ENCODE measurements at places on chromosomes 1 and 21.

DNA sequence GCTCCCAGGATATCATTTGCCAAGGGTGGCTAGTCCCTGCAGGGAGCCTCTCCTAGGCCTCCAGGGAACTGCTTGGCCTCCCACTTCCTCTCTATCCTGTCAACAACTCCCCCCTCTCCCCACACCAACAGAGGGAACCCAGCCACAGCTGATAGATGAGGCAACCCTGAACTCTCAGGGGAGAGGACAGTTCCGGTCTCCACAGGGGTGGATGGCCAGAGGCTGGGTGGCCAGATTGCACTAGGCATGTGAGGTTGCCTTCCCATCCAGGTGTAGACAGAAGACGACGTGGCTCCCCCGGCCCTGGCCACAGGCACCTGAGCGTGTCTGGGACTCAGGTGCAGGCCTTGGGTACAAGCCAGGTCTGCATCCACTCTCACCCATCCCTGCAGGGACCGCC lies 53.3 kb downstream of the TOR1AIP2 start:
- DNase-seq = no peak

DNA sequence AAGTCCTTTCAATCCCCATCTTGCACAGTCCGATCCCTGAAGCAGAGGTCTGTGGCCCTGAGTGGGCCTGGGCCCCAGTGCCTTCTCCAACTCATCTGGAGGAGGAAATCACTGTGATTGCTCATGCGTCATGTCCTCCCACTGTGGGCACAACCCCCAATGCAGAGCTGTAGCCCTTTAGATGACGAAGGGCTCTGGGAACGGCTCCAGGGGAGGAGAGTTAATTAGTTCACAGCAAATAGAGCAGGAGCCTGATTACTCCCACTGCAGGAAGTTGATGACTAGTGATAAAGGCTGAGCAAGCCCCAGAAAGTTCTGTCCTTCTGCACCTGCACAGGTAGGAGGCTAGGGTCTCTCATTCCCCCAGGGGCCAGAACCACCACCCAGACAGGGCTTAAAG lies 111.5 kb downstream of the CCDC185 start:
- no peak for DNase-seq

- no peak for DNase-seq
These were observed 118.2 kb upstream of the OLIG2 start for GRCh38 chr21:32907521-32907920.

DNA sequence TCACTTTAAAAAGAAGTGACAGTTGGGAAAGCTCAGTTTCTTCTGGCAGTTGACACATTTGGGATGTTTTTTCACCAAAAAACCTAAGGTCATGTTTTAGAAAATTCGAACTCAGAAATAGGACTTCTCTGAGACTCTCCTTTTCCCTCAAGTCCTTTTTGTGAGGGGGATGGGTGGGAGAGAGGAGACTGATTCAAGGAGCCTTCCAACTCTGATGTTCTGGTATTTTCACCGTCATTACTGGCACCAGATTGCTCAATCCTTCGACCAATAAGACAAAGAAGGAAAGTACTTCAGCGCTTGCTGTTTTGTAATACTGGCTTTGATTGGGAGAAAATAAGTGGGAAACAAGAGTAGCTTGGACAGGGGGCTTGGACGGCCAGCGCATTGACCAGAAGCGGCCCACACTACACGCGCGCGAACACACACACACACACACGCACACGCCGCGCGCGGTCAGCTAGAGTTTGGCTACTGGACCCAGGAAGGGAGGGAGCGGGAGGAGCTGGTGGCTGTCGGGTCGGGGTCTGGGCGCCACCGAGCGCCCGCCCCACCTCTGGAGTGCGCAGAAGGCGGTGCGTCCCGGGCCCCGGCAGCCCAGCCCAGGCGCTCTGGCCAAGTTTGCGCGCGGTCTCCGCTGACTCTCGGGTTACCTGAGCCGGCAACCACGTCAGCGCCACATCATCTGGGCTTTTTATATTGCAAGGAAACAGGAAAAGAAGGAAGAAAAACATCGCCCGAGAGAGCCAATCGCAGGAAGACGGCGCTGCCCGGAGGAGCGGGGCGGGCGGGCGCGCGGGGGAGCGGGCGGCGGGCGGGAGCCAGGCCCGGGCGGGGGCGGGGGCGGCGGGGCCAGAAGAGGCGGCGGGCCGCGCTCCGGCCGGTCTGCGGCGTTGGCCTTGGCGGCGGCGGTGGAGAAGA lies at the start of gene KCNK1:
Gene KCNK1, plus strand, starts transcription at position 855 of the 921 bp plus-strand sequence. Its CDS starts 66 bp downstream, at position 921.
- peak; percentile 76 for DNase-seq

- no peak for DNase-seq
These were observed 29.2 kb upstream of the PDE9A start for GRCh38 chr21:42624095-42624790.

GRCh38 chr1:49356594-49356993 lies 579.9 kb upstream of the BEND5 start:
- DNase-seq = no peak

DNA sequence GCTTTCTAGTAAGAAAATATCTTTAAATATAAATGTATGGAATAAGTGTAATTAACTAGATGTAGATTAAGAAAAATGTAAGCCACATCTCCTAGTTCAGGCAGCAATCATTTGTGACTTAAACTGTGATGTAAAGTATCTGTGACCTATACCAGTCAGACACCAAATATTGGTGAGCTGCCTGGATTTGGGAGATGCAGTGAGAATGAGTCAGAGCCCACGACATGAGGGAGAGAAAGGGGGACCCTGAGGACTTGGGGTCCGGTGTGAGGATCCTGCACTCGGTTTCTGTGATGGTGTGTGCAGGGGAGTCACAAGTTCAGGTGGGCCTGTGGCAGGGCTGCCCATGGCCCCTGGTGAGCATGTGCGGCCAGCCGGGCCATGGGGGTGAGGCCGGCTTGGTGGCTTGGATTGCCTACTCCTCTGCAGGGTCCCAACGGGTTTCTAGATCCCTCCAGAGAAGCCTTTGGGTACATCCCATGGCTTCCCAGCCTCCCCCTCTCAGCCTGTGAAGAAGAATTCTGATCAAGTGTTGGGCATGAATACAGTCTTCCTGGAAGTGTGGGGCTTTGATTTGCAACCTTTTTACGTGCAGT lies 19.0 kb upstream of the ABCG1 start:
- no peak for DNase-seq

DNA sequence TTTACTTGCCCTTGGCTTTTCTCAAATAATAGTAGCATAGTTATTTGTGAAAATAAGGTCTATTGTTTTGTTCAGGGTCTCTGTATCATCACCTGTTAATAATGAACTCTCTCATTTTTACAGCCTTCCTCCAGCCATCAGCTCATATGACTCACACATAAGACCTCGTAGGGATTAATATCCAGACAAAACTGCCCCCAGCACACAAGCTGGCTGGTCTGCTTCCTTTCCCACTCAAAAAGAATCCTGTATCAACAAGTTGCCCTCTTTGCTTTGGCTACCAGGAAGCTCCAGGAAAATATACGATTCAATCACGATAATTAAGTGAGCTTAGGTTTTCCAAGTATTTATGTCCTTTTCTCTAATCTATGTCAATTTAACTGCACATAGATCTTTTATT lies 119.2 kb downstream of the DMRTB1 start:
- no peak for DNase-seq

- DNase-seq = no peak
These were observed 297.3 kb downstream of the NFIA start for GRCh38 chr1:61379693-61380092.

DNA sequence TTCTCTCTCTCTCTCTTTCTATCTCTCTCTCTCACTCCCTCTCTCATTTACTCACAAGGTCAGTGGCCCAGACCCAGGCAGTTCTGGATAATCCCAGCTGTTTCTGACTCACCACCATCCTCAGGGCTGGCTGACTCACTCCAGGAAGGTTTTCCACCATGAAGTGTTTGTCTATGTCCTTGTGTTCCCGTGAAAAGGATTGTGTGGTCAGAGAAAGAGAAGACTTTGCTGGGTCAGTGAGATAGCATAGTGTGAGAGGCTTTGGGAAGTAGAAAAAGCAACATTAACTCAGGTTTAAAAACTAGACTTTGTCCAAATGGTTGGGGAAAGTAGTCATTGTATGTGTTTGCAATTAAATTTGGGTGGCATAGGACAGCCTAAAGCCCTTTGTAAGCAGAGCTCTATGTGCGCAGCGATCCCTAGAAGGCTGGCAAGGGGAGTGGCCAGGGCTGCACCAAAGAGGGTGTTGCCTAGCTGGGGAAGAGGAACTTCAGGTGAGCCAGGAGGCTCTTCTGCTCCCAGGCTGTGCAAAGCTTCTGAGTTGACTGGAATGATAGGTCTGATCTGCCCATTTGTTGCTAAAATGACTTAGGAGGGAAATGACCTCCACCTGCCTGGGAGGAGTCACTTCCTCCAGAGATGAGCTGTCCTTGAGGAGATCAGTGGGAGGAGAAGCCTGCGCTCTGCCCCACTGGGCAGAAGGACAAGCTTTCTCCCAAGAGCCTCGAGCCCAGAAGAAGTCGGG lies 4.9 kb upstream of the CAPN2 start:
- DNase-seq = peak; percentile 33

GRCh38 chr1:108600504-108600903 lies 40.6 kb downstream of the EEIG2 start:
- DNase-seq = no peak

DNA sequence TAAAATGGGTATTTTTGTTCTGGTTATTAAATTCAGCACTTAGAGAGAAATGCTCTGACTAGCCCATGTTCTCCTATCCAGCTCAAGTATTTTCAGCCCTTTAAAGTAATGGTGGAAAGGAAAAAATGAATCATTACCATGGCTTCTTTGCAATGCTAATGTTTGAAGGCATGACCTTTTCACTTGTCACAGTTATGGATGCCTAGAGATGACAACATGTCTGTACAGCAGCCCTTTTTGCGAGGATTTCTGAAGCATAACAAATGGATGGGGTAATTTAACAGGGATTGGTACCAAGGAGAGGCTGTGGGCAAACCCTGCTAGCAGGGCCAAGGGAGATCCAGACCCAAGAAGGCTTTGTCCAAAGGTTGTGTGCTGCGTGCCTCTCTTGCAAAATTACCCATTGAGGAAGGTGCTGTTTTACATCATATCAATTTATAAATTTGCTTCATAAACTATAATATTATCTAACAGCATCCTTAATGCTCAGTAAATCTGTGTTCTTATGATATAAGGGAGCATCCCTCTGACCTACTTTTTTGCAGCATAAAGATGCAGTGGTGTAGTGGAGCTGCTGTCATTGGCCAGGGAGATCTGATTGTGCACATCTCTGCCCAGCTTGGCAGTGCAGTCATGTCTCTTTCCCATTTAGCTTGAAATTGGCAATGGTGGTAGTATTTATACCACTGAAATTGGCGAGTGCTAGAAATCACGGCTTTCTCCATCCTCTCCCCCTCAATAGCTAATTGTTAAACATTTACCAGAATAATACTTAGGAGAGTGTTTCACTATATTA lies 327.1 kb downstream of the PCP4 start:
- DNase-seq = no peak

GRCh38 chr1:192122668-192123067 lies 35.6 kb upstream of the RGS18 start:
- DNase-seq = no peak

GRCh38 chr1:119632103-119632490 lies 16.0 kb downstream of the ZNF697 start:
- DNase-seq = no peak

- no peak for DNase-seq
These were observed 56.8 kb upstream of the LYST start for GRCh38 chr1:235923466-235924021.

DNA sequence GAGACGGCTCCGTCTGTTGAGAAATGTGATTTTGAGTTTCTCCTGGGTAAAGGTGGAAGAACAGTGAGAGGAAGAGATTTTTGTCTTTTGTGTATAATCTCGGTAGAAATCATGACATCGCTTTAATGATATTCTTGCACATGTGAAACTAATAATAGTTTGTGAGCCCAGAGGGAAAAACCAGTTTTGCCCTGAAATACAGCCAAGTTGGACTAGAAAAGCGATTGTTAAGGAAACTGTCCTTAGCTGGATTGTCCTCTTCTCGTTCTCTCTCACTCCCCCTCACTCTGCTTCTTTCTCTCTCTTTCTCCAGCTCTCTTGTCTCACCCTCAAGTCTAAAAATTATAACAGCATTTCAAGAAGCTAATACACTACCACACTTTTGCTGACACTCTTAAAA lies 17.1 kb downstream of the KCNJ6 start:
- DNase-seq = no peak

DNA sequence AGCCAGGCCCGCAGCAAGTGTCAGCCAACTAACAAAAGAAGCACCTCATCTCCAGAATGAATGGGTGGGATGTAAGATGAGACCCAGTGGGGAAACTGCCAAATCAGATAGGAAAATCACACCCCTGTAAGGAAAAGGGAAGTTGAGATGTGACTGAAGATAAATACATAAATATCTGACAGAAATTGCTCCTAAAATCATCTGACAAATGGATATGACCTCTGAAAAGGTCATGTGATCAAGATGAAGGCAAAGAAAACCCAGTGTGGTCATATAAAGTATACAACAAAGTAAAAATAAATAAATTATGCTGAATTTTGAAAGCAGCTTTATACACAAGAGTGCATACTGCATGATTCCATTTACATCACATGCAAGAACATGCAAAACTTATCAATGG lies 12.7 kb downstream of the SIPA1L2 start:
- no peak for DNase-seq
